MCF 10A (cell line): ENCODE measurements at places on chromosomes 5 and 9.

DNA sequence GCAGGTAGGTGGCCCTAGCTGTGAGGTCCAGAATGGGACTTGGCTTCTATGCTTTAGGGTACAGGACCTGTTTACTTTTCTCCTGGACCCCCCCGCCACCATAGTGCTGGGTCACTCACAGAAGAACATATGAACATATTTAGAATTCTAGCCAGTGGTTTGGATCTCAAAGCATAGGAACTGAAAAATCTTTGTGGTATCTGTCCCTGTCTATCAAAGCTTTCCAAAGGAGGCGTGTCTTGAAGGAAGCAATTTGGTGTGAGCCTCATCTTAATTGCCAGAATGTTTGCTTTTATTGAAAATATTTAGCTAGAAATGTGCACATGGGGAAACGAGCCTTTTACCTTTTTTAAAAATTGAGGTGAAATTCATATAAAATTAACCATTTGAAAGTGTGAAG lies 6.2 kb downstream of the PHF2 start:
- DNase-seq: no peak

DNA sequence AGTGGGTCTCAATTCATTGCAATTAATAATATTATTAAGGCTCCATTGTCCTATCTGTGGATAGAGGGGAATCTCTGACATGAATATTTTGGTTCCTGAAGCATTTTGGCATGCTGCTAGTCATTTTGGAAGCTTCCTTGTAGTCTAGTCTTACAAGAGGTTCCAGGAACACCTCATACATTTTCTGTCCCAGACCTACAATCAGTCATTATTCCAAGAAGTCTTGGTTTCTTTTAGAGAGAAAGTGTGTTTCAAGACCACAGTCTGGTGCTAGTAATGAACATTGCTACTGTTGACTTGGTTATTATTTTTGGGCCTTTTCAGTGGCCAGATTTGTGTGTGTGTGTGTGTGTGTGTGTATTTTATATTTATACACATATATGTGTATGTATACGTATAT lies 98.9 kb downstream of the ERCC6L2 start:
- DNase-seq: no peak

DNA sequence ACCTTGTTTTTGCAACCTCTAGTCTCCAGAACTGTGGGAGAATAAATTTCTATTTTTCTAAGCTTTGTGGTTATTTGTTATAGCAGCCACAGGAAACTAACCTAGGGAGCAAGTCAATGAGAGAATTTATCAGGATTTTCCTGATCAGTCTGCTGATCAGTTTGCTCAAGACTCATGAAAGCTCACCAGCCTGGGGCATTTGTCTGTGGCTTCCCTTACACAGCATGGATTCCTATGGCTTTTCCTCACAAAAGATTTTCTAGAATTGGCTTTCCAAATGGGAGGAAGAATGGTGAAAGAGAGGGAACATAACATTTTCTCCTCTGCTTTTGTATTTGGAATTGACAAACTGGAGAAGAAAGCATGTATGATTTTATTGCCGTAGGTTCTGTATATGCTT lies 20.2 kb downstream of the ARRDC3 start:
- DNase-seq: no peak

- no peak for DNase-seq
These were observed 177.9 kb downstream of the MELK start for GRCh38 chr9:36750630-36751029.

DNA sequence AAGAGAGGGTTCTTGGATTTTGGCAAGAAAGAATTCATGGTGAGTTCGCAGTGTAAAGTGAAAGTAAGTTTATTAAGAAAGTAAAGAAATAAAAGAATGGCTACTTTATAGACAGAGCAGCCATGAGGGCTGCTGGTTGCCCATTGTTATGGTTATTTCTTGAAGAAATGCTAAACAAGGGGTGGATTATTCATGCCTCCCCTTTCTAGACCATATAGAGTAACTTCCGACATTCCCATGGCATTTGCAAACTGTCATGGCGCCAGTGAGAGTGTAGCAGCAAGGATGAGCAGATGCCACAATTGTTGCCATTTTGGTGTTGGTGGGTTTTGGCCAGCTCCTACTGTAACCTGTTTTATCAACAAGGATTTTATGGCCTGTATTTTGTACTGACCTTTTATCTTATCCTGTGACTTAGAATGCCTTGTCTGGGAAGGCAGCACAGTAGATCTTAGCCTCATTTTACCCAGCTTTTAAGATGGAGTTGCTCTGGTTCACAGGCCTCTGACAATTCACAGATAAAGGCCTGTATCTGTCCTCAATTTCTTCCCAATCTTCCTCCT lies 1026.1 kb upstream of the DMAC1 start:
- no peak for DNase-seq

GRCh38 chr9:73325983-73326382 lies 174.3 kb downstream of the ANXA1 start:
- DNase-seq: no peak

DNA sequence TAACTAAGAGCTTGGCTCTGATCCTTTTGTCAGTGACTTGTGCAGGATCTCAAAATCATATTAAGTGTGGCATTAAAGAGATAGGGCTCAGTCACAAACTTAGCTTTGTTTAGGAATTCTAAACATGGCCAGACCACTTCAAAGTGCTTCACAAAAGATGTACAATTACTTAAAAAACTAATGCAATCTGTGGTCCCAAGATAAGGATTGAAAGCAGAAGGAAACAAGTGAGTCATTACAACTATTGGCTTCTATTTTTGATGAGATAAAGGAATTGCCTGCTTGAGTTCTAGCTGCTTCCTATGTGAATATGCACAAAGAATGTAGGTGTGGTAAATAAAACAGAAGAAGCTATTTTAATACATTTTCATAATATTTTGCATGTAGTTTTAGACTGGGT lies 44.9 kb upstream of the SLC12A2 start:
- DNase-seq: peak; percentile 32

- DNase-seq: peak; percentile 27
These were observed 74.9 kb upstream of the HTR4 start for GRCh38 chr5:148729182-148729581.

GRCh38 chr5:5344051-5344571 lies 78.4 kb upstream of the ICE1 start:
- DNase-seq: no peak
